ENCODE measurements at places on chromosomes 5 and 9.
A peak's percentile ranks its signal among the peaks of the same experiment; 100 is the strongest.

- DNase-seq = no peak
These were observed 22.6 kb upstream of the MAMDC2 start for GRCh38 chr9:70020991-70021571.

DNA sequence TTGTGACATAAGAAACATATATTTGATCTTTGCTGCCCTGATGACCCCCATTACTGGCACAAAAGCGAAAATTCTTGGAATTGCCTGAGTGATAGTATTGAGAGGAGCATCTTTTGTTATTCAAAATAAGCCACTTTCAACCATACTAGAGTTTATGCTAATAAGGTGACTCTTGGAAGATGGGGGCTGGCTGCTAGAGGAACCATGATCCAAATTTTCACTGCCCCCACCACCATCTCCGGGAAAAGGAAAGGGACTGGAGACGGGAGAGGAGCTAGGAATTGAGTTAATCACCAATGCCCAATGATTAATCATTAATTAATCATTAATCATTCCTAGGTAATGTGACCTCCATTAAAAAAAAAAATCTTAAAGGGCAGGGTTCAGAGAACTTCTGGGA lies 25.6 kb downstream of the FBXW11 start:
- no peak for DNase-seq

- DNase-seq = no peak
These were observed 6.1 kb downstream of the BBLN start for GRCh38 chr9:128166169-128166568.

- DNase-seq = no peak
These were observed 628 bp downstream of the SYNPO start for GRCh38 chr5:150641006-150641570.

DNA sequence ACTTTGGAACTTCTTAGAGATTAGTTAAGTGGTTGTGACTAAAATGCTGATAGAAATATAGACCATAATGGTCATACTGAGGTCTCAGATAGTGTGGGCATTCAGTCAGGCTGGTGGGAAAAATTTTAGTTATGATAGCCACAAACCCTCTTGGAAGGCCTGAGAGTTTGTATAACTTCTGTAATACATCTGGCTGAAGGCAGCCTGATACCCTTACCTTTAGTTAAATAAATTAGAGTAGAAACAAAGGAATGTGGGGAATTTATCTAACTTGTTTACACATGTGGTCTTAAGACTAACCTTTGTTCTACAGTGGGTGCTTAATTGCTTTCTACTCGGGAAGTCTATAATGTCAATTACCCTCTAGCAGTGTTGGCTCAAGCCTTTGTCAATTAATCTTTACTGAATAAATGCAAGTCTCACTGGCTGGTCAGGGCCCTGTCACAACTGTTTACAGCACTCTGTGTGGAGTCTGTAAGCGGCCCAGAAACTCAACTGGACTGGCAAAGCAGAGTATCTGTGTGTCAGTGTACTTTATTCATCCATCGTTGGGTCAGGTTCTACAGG lies 184.0 kb downstream of the FBXO4 start:
- DNase-seq = no peak

DNA sequence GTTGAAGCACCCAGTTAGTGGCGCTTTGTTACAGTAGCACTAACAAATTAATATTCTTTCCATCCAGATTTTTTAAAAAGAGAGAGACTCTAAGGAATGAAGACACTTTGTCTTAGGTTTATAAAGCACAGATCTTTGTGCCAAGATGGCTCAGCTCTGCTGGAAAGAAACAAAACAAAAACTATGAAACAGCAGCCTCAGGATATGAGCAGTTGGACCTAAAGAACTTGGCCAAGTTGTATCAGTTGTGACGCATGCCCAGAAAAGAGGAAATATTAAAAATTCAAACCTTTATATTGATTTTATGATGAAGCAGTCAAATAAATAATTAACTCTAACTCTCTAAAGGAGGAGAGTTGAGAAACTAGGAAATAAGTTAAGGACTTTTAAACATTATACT lies 427.2 kb downstream of the SPOCK1 start:
- DNase-seq = no peak

DNA sequence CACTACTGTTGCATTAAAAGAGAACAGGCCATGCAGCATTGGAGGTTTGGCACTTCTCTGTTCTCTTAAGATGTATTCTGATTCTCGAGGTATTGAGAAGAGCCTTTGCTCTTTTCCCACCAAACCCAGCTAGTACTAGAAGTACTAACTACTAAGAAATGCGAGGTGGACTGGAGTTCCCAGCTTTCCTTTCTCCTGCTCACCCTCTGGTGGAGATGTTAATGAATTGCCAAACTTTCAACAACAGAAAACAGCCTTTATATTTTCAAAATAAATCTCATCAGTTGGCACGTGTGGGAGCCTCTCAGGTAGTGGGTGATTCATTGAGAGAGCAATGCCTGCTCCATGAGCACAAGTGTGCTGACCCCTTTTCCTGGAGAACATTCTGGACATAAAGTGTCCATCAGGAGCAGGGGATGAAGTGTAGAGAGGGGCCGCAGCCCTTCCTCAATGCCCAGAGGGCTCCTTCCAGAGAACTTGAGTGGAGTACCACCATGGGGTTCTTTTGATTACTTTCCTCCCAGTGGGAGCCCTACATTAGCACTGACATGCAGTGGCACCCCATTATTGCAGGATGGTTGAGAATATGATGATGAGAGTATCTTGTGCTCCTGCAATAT lies 45.7 kb downstream of the TMEM174 start:
- peak; percentile 4 for DNase-seq

- no peak for DNase-seq
These were observed 22.7 kb upstream of the CDKN2B start for GRCh38 chr9:22031655-22032411.

- no peak for DNase-seq
These were observed 104.7 kb upstream of the PRRC1 start for GRCh38 chr5:127412698-127413097.

DNA sequence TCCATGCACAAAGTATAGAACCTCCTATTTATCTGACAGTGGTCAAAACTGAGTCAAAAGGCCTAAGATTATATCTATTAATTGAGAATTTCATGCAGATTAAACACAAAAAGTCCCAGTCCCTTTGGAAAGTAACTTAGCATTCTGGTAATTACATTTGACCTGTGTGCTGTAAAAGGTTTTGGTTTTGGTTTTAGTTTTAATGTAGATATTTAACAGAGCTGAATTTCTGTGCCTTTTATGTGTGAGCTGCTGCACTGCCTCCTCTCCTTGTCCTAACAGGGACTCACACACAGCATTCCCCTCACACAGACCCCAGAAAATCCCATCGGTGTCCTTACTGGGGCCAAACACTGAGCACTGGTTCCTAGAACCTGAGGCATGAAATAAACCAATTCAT lies 31.0 kb upstream of the FSD1L start:
- DNase-seq = no peak

- DNase-seq = peak; percentile 4
These were observed 165.6 kb downstream of the YTHDC2 start for GRCh38 chr5:113678924-113679575.

- no peak for DNase-seq
These were observed 46.8 kb downstream of the EXOSC2 start for GRCh38 chr9:130740218-130741023.

DNA sequence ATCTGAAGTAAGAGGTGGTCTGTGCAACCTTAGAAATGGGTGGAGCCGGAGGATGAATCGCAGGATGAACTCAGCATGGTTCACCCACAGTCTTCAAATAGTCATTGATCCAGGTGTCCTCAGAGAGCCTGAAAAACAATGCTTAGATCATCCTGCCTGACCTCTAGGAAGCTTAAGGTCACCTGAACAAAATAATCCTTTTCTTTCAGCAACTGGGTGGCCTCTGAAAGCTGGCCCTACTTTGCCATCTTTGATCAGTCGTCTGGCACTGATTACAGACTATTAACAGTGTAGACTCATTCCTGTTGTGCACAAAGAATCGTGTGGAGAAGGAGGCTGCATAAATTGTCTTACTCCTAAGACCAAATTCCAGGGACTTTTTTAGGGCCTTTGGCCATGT lies 50.7 kb downstream of the PIP5K1B start:
- DNase-seq = no peak

GRCh38 chr5:604391-604831 lies 7.7 kb upstream of the CEP72 start:
- DNase-seq = no peak

GRCh38 chr5:157561110-157561509 lies 14.5 kb downstream of the ADAM19 start:
- no peak for DNase-seq

DNA sequence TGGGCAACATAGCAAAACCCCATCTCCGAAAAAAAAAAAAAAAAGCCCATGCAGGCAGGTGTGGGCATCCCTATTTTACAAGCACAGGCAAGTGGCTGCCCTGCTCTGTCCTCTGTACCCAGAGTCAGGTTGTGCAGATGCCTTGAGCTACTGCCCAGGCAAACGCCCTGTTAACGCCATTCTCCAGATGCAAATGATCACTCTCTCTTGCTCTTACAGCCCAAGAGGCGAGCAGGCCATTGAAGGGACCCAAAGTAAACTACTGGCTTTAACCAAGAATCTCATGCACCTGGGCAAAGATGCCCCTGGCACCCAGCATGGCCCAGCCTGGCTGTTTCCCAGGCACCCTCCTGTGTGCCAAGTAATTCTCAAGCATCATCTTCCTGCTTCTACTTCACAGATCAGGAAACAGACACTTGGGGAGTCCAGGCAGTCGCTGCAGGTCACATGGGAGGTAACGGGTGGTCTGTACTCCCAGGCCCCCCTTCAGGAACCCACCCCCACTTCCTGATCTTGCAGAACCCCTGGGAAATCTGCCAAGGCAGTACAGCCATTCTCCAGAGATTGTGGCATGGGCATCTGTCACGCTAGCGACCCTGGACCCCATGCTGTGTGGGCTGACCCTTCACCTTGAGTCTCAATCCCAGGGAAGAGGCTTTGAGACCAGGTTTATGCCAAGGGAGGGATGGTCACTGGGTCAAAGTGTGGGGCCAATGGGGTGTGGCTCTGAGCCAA lies 14.2 kb downstream of the EEIG1 start:
- peak; percentile 47 for DNase-seq

- DNase-seq = no peak
These were observed 43.3 kb downstream of the MCTP1 start for GRCh38 chr5:95241635-95242034.

GRCh38 chr5:157387683-157388093 lies 72.3 kb upstream of the NIPAL4 start:
- DNase-seq = no peak

- DNase-seq = no peak
These were observed 249.8 kb downstream of the KIF4B start for GRCh38 chr5:155263381-155263780.

DNA sequence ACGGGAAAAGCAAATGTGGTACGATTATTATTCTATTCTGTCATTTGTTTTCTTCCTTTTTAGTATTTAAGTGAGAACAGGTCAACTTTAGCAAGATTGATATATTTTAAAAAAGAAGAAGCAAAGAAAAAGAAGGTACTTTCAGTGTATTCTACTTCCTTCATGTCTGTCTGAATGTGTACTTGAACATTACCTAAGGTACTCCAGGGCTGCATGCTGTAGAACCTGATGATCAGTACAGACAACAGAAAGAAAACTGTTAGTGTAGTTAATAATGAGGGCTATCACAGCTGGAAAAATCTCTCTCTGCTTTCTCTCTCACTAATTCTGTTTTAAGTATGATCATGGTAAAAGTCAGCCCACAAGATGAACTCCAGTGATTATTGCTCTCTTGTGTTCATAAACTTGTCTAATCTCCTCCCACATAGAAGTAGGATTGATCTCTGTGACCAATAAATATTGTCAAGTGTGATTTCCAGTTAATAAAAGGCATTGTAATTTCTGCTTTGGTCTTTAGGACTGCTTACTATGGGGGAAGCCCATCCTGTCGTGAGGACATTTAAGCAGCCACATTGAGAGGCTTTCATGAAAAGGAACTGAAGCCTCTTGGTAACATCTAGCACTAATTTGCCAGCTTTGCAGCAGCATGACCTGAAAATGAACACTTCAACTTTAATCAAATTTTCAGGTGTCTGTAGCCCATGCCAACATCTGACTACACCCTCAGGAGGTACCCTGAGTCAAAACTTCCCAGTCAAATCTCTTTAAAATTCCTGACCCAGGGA lies 864.0 kb upstream of the ACO1 start:
- DNase-seq = no peak

- peak; percentile 27 for DNase-seq
These were observed 2.7 kb upstream of the APBA1 start for GRCh38 chr9:69674716-69675438.

- DNase-seq = no peak
These were observed 166.7 kb downstream of the ZDHHC21 start for GRCh38 chr9:14526504-14526903.

DNA sequence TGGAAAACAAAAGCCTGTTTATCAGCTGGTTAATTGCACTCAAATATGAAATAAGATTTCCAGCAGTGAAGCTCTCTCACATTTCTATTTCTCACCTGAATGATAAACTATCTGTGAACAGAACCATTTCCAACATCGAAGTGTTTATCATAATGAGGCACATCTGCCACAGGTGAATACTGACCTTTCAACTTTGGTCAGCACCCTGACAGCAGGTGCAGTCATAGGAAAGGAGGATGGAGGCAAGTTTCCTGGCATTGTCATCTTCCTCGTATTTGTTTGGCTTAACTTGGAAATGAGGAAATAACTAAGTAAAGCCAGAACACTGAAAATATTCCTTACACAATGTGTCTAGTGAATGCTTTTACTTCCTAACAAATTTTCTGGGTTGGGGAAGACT lies 716.4 kb downstream of the NR2F1-AS1 start:
- no peak for DNase-seq

DNA sequence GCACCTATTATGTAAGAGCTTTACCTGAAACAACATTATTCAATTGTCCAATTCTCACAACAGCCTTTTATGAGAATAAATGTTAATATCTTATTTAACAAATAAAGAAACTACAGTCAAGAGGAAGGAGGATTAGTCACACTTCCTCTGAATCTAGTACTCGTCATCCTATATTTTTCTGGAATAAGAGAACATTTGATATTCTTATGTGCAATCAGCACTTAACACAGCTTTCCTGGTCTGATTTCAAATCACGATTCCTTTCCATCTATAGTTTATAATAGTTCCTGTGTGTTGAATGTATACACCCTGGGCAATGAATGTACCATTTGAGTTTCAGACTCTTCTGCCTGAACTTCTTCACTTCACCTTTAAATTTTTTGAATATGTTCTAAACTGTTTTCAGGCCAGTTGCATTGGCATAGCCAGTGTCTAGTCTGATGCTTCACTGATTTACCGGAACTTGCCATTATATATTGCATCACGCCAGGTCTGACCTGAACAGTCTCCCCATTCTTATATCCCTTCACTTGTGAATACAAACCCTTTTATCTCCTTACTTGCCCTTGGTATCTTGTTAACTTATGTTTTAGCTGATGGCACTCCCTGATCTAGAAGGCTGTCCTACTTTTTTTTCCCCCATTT lies 698.3 kb downstream of the MAT2B start:
- no peak for DNase-seq

- DNase-seq = no peak
These were observed 1.2 kb downstream of the ZNF608 start for GRCh38 chr5:124745007-124745927.

Data from NCI-H2171 treated with DMSO at 0.1 percent for 48 hours (cell line).